Hippocampal formation (tissue), 2 donors: ENCODE measurements at places on chromosomes 13 and 19.

- no peak for DNase-seq
These were observed 182.4 kb upstream of the UFM1 start for GRCh38 chr13:38167164-38167822.

- DNase-seq, result no peak
These were observed 145.2 kb downstream of the GGACT start for GRCh38 chr13:100443278-100443997.

DNA sequence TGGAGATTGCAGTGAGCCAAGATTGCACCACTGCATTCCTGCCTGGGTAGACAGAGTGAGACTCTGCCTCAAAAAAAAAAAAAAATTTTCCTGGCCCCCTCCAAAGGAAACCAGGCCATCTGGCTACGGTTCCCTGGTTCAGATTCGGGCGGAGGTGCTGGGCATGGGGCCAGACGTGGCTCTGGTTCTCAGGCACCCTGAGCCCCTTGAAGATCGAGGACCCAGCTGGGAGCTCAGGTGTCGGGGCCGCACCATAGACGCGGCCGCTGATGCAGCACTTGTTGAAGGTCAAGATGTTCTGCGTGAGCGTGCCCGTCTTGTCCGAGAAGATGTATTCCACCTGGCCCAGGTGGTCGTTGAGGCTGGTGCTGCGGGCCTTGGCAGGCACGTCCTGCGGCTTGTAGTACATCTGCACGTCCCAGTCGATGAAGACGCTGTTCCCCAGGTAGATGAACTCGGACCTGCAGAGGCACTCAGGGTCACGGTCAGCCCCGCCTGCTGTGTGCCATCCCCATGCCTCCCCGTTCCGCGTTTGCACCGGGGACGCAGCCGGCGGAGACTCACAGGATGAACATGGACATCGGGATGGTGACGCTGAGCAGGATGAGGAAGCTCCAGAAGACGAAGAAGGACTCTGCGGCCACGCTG lies 12.3 kb downstream of the ATP8B3 start:
- DNase-seq, result no peak

GRCh38 chr13:77528834-77529500 lies 6.5 kb upstream of the SCEL start:
- DNase-seq, result no peak

DNA sequence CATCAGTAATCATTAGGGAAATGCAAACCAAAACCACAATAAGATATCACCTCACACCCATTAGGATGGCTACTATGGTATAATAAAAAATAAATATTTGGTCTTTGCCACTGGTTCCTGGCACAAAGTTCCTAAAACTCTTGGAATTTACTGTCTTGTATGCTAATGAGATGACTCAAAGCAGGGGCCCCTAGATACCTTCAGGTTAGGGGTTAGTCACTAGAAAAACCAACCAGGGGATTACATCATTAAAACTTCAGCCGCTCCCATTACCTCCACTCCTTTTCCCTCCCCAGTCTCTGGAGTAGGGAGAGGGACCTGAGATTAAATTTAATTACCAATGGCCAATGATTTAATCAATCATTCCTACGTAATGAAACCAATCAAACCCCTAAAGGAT lies 49.6 kb downstream of the THSD1 start:
- DNase-seq, result no peak

DNA sequence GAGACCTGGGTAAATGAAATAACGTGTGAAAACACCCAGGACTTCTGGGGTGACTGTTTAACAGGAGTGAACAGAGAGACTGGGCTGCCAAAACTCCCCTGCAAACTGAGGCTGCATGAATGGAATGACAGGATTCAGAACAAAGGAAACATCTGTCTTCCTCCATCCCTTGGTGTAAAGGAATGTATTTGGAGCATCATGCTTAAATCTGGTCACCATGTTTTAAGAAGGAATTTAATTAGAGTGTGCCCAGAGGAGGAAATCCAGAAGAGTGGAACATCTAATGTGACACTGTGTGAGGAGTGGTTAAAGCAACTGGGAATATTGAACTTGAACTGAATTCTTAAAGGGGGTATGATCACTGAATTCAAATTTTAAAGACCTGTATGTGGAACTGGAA lies 437.2 kb downstream of the LIG4 start:
- no peak for DNase-seq

DNA sequence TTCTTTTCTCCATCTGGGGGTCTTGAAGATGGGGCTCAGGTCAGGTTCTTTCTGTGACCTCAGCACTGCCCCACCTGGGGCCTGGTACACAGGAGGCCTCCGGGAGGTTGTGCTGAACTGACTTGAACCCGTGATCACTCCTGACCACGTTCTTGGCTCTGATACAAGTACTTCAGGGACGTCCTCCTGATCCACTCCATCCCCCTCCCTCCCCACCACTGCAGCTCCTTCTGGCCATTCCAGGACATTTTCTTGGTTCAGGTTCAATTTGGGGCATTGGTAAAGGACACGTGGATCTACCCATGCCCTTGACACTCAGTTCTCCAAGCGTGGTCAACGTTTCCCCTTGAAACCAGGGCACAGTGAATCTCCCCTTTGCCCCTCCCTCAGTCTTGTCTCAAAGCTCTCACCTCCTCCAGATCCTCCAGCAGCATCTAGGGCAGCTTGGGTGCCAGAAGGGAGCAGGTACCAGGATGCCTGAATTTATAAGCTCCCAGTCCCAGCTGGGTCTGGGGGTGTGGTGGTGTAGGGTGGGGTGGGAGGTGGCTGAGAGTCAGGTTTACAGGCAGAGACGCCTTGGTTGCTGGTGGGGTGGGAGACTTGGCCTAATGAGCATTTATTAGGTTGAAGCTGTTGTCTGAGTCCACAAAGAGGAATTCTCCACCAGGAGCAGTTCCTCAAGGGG lies at the start of gene KLK15:
Gene KLK15 (minus strand): TSS at position 458 of the 685 bp plus-strand sequence. CDS start 2,082 bp downstream, outside the sequence.
- DNase-seq, result no peak

- no peak for DNase-seq
These were observed 4.9 kb downstream of the ZAR1L start for GRCh38 chr13:32310134-32310706.

- no peak for DNase-seq
These were observed 10.1 kb downstream of the TMEM143 start for GRCh38 chr19:48353677-48354076.

DNA sequence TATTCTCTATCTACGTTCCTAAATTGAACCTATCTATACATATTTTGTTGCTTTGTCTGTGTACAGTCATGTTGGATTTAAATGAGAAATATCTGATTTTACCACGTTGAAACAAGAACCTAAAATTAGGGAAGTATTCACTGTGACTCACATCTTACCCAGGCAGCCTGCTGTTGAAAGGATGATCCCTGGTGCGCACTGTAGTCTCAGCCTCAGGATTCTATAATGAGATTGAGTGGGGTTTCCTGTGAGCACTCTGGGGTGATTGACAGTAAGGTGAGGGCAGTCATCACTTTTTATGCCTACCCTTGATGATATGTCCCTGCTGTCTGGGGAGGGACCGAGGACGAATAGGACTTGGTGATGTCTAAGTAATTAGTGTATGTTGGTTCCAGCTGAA lies 35.4 kb downstream of the PCCA start:
- DNase-seq, result no peak

GRCh38 chr19:19338082-19338481 lies 17.5 kb downstream of the MAU2 start:
- DNase-seq, result no peak

GRCh38 chr13:56317841-56318240 lies 822.9 kb upstream of the PRR20A start:
- DNase-seq, result no peak

DNA sequence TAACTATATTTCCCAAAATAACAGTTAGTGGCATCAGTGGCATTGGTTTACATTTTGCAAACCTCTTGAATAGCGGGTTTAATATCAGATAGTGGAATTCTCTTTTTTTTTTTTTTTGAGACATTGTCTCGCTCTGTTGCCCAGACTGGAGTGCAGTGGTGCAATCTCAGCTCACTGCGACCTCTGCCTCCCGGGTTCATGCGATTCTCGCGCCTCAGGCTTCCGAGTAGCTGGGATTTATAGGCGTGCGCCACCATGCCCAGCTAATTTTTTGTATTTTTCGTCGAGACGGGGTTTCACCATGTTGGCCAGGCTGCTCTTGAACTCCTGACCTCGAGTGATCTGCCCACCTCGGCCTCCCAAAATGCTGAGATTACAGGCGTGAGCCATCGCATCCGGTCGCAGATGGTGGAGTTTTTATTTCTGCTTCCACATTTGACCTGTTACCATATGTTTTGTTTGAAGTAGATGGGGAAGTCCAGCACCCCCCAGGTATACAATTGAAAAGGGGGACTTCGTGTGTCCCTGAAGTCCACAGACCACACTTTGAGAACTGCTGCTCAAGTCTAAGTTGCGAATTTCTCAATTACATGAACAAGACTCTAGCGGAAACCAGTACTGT lies 40.5 kb upstream of the XPO4 start:
- DNase-seq, result no peak
